Dorsolateral prefrontal cortex (tissue), 122 donors: ENCODE measurements at places on chromosomes 12 and 14.

DNA sequence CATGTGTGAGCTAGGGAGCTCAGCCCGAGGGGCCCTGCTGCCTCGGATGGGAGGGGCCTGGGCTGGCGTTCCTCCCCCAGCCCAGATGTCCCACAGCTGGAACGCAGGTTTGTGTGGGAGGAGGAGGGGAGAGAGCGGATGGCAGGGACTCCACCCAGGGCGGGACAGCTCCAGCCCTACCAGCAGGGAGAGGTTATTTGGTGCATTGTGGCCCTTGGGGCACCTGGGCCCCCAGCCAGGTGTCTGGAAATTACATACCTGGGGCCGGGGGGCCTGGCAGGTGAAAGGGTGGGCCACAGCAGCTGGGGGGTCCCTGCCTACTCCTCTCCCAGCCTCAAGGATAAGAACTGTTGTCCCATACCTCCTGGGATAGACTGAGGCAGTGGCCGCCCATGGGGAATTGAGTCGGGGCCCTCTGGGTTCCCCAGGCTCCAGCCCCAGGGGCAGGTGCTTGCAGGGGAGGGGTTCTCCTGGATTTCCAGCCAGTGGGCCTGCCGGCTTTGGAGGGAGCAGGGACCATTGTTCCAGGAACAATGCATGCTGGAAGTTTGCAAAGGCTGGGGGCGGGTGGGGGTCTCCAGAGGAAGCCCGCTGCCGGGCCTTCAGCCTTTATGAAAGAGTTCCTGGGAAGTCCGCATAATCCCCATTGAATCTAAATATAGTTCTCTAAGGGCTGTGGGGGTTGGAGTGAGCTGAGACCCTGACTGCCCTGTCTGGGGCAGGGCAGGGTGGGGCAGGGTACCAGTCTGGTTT is 1.2 kb downstream of the KIF26A start:
- peak; percentile 37 for DNase-seq

- peak; percentile 3 for DNase-seq
These were observed 362.1 kb upstream of the STXBP6 start for GRCh38 chr14:25411781-25412757.

- DNase-seq = no peak
These were observed 295.0 kb upstream of the MGAT4C start for GRCh38 chr12:86551146-86551571.

DNA sequence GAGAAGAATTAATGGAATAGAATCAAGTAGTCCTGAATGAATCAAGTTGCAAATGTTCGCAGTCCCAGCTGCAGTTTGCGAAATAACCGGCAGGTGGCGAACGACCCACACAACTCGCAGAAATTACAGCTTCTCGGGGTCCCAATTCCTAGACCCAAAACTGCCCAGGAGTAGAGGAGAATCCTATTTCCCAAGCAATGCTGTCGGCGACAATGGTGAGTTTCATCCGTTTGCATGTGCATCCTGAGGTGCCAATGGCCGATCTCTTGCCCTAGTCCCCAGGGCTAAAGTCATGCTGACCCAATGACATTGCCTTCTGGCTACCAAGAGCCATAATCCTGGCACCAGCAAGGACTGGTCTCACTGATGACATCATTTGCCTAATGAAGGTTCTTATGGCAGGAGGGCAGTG is 8.5 kb upstream of the ASCL1 start:
- DNase-seq = peak; percentile 50

- DNase-seq = no peak
These were observed 177.4 kb upstream of the HIF1A start for GRCh38 chr14:61517911-61518384.

DNA sequence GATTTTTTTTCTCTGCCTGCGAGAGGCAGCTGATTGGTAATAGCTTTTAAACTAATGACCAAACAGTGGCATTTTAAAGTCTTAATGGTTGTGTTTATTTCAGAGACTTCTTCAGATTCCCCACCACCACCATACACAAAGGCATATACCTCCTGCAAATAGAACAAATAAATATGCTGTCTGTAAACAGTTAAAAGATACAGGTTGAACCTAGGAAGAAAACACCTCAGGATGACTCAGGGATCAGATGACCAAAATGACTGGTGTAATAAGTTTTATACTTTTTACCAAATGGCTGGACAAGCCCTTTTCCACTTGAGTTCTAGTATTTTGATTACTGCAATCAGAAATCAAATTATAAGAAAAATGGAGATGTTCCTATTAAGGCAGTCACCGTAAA is 364.1 kb downstream of the PAWR start:
- DNase-seq = no peak

DNA sequence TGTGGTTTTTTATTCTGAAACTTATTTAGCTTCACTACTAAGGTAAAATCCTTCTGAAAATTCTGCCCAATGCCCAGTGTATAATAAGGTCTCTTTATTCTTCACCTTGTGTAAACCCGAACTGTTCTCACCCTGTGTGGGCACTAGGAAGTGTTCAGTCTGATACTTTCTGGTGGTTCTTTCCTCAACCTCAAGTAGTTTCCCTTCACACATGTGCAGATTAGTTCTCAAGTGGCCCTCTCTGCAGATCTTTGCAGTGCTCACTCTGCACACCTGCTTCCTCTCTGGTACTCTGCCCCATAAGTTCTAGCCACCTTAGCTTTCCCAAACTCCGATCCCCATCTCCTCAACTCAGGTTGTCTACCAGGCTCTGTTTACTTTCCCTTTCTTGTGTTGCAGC is 61.6 kb downstream of the RAD51B start:
- no peak for DNase-seq

DNA sequence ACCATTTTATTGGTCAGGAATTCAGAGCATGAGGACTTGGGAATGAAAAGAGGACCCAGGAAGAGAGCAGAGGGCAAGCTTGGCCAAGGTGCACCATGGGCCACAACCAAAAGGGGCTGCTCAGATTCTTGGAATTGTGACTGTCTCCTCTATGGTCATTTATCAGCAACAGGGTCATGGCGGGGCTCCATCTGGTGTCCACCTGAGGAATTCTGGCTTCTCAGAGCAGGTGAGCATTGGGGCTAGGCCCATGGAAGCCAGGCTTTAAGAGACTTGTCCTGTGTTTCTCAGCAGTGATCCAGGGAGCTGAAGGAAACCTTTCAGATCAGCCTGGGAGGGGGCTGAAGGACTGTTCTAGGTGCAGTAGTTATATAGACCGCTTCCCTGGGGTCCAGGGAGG is 2.6 kb upstream of the RIN3 start:
- no peak for DNase-seq

- DNase-seq = no peak
These were observed 38.8 kb downstream of the DIO2 start for GRCh38 chr14:80172375-80173051.

DNA sequence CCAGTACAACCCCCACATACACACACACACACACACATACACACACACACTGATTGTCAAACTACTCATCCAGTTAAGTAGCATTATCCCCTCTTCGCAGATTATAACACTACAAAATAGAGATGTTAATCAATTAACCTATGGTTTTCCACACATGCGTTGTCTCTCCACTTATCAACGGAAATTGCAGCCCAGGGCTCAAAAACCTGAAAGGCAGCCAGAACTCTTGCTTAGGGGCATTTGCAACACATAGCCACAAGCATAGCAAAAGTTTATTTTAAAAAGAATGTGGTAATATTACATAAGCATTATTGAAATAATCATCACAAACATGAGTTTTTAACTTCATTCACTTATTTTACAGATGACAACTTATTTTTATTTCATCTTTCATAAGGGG is 265.8 kb downstream of the SLC16A7 start:
- DNase-seq = no peak

GRCh38 chr14:92460916-92461579 is 52.5 kb upstream of the RIN3 start:
- no peak for DNase-seq

- DNase-seq = no peak
These were observed 493 bp downstream of the NUMB start for GRCh38 chr14:73457924-73458182.

DNA sequence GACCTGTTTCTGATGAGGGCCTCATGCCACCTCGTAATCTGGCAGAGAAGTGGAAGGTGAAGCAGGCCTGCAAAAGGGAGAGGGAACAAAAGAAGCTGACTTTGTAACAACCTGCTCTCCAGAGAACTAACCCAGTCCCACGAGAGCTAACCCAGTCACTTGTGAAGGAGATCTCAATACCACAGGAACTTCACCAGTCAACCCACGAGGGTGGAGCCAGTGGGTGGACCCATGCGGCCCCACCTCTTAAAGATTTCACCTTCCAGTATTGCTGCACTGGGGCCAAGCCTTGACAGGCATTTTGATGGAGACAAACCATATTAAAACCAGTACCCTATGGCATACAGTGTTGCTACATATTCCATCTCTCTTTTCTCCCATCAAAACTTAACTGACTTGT is 55.1 kb downstream of the SERPINA10 start:
- DNase-seq = no peak

GRCh38 chr12:47799357-47799955 is 20.2 kb downstream of the HDAC7 start:
- DNase-seq = peak; percentile 67

DNA sequence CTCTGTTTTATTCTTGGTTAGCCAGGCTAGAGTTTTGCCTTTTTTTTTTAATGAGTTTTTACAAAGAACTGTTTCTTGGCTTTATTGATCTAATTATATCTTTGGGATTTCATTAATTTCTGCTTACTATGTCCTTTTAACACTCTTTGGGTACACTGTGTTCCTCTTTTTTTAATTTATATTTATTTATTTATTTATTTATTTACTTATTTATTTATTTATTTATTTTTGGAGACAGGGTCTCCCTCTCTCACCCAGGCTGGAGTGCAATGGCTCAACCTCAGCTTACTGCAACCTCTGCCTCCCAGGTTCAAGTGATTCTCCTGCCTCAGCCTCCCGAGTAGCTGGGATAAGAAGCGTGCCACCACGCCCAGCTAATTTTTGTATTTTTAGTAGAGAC is 15.1 kb upstream of the MARK3 start:
- no peak for DNase-seq

GRCh38 chr12:3725388-3726115 is 27.4 kb downstream of the CRACR2A start:
- DNase-seq = no peak
